ENCODE measurements at places on chromosomes 13 and 19.

DNA sequence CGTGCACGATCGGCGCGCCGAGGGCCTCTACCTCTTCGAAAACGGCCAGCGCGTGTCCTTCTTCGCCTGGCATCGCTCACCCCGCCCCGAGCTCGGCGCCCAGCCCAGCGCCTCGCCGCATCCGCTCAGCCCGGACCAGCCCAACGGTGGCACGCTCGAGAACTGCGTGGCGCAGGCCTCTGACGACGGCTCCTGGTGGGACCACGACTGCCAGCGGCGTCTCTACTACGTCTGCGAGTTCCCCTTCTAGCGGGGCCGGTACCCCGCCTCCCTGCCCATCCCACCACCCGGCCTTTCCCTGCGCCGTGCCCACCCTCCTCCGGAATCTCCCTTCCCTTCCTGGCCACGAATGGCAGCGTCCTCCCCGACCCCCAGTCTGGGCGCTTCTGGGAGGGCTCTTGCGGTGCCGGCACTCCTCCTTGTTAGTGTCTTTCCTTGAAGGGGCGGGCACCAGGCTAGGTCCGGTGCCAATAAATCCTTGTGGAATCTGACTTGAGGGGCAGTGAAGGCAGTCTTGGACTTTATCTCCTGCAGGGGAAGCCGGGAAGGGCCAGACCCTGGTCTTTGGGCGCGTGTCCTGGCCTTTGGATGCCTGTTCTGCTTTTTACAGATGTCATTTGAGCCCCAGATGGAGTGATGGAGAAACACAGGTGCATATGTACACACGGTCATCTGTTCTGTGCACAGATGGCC lies 2.2 kb downstream of the CLEC11A start:
- DNase-seq, result no peak

DNA sequence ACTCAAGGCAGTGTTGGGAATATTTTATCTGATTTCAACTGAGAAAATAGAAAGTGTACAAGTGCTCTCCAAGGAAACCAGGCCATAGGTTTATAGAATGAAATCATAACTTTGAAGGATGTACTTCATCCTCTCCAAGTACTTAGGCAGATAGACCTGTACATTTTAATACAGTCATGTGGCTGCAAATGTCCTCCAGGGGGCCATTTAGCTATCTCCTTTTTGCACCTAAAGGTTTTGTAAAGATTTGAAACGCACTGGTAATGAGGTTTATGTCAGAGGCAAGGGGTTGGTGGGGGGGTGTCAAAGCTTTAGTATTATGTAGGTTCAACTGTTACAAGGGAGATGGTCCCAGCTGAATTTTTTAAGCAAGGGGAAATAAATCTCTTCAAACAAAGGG lies 364.4 kb downstream of the DCT start:
- DNase-seq, result peak; percentile 3

- no peak for DNase-seq
These were observed 14.4 kb upstream of the PLAUR start for GRCh38 chr19:43684326-43684725.

DNA sequence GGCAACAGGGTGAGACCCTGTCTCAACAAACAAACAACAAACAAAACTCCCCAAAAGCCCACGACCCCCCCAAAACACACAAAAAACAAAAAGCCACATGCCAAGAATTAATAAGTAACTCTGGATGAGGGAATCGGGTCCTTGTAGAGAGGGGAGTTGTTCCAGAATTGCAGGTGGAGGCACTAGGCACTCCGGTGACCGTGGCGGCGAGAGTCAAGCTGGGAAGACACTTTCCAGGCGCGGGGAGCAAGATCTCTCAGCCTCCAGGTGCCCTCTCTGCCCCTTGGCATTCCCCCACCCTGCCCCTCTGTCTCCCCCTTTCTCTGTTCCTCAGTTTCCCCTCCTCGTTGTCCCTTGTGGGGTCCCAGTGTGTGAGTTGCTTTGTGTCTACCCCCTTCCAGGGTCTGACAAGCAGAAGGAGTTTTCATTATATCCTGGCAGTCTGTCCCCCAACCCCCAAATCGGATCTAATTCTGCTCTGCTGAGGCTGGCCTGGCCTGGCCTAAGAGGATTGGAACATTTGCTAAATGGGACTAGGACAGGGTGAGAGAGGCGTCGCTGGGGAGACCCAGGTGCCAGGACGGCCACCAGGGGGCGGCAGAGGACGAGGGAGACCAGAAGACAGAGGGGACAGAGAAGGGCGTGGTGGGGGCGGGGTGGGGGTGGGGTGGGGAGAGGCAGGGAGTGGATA lies 8.3 kb upstream of the CRX start:
- DNase-seq, result peak; percentile 84

DNA sequence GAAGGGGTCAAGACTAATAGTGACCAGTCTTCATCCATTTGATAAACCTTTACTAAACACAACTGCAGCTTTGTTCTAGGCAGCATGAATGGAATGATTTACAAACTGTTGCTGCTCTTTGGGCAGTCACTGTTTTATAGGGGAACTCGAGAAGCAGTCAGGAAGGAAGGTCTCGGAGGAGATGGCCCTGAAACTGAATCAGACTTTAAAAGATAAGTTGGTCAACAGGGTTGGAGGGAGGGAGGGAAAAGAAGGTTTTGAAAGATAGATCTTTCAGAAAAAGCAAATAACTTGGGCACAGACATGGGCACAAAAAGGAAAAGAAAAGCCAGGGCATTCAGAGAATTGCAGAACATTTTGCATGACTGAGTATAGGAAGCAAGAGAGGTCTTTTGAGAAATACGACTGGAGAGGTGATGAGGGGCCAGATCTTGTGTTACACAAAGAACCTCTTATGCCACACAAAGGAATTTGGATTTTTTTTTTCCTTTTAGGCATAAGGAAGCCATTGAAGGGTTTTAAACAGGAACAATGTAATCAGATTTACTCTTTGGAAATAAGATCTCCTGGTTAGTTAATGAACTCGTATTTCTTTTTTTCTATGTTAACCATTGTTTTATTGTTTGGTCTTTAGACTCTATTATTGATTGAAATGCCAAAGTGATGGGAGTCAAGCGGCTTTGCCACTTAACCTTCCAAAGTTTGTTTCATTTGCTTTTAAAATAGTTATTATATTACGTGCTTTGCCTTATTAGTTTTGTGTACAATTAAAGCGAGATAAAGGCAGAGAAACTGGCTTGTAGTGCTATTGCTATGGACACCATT lies 37.5 kb upstream of the SACS start:
- no peak for DNase-seq

DNA sequence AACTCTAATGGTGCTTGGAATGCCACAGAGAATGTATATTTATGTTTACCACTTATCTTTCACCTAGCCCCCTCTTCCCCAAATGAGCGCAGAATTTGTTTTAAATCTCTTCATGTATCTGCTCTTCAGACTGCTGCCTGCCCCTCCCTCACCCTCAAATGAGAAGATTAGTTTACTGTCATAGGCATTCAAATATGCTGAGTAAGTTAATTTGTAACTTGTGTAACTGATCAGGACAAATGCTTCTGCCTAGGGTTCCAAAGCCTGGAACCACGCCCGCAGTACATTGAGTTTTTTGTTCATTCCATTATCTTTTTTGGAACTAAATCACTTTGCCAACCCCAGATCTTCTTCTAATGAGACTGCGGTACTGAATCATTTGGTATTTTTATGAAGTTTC lies 74.5 kb downstream of the ATP8A2 start:
- no peak for DNase-seq

GRCh38 chr19:18499055-18499775 lies 22.7 kb downstream of the ELL start:
- DNase-seq, result no peak

- DNase-seq, result no peak
These were observed 1.1 kb upstream of the EPN1 start for GRCh38 chr19:55673889-55674288.

DNA sequence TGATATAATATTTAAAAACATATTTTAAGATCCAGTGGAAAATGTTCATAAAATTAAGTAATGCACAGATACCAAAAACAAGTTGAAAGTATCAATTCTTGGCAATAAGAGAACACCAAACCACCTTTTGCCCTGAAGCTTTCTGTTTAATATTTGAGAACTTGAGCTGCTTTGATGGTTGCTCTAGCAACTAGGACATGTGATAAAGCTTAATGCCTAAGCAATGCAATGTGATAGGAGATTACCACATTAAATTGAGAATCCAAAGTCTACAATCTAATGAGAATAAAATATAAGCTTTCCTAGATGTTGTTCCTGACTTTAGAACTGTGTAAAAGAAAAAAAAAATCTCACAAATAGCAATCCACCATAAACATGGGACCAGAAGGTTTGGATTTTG lies 1367.5 kb upstream of the PCDH9 start:
- DNase-seq, result no peak

GRCh38 chr19:14761607-14762006 lies 16.8 kb downstream of the ADGRE2 start:
- no peak for DNase-seq

DNA sequence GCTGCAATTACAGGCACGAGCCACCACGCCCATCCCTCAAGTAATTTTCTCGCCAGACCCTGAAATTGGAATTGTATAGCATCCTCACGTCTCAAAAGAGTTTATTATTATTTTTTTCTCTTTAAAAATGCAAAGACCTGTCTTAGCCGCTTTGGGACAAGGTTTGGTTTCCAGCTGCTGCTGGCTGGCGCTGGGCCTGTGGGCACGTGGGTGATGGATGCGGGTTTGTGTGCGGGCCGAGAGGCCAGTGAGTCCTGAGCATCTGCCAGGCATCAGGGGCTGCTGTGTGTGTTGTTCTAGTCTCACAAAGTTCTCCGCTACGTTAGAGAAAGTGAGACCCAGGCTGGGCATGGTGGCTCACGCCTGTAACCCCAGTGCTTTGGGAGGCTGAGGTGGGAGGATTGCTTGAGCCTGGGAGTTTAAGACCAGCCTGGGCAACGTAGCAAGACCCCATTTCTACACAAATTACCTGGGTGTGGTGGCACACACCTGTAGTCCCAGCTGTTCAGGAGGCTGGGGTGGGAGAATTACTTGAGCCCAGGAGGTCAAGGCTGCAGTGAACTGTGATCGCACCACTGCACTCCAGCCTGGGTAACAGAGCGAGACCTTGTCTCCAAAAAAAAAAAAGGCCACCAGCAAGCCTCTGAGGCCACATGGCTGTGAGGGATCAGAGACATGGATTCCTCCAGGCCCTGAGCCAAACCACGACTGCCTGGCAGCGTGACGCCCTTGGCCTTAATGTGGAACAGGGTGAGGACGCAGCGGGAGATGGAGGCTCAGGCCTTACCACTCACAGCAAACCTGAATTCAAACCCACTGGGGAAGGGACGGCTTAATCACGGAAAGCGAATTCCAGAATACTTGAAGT lies 4.7 kb upstream of the TMPRSS9 start:
- DNase-seq, result no peak

GRCh38 chr19:2462635-2463421 lies 6.1 kb upstream of the LMNB2 start:
- no peak for DNase-seq

GRCh38 chr19:10817291-10818038 lies 18.5 kb downstream of the TMED1 start:
- no peak for DNase-seq

DNA sequence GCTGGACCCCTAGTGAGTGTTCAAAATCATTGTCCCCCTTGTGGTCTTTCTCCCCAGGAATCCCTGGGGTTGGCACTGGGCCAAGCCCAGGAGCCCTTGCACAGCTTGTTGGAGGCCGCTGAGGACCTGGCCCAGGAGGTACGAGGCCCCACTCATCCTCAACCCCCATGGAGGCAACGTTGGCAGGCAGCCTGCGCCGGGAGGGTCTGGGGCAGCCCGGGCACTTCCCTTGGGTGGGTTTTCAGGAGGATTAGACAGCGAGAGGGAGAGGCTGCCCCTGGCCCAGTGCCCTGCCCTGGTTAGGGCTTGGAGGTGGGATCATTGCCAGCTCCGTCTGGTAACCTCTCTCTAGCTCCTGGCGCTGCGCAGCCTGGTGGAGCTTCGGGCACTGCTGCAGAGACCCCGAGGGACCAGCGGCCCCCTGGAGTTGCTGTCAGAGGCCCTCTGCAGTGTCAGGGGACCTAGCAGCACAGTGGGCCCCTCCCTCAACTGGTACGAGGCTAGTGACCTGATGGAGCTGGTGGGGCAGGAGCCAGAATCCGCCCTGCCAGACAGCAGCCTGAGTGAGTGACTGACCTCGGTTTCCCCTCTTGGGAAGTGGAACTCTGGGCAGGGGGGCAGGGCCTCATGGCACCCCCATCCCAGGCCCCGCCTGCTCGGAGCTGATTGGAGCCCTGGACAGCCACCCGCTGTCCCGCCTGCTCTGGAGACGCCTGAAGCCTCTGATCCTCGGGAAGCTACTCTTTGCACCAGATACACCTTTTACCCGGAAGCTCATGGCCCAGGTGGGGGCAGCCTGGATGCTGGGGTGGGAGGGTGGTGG lies 3.0 kb downstream of the ABCA7 start:
- no peak for DNase-seq

GRCh38 chr13:102875256-102875655 lies 29.4 kb downstream of the ERCC5 start:
- no peak for DNase-seq

DNA sequence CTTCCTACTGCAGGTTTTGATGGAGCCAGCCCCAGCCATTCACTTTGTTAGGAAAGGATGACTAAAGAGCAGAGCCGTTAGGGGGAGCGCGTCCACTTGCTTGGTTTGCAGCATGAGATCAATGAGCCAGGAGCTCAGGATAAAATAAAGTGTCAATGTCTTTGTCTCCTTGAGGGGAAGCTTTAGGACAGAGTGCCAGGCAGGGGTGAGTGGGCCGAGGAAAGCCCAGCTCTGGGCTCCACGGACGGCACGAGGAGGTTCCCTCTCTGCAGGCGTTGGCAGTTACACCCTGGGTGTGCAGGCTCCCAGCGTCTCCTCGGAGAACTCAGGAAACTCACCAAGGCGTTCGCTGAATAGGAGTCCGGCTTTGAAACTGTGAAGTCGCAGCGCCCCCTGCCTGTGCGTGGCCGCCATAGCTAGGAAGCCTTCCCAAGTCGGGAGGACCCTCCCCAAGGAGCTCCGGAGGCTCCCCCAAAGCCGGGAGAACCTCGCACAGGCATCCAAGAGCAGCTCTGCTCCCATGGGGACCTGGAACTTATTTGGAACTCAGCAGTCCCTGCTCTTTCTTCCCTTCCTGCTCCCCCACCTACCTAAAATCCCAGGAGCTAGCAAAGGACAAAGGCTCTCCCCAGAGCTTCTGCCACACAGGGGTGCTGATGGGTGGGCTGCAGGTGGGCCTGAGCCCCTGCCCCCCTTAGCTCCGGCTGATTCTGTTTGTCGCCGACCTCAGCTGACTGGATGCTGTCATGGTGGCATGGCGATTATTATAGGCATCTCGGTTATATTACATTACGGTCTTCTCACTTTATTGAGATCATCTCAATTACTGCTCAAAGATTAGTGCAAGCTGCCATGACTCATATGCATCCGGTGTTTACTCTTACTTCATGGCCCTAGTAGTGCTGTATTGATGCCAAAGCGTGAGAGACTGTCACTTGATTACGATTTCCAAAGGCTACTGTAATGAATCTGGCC lies 34.4 kb downstream of the GSX1 start:
- peak; percentile 90 for DNase-seq
